ENCODE measurements at places on chromosomes 2 and 18.

- no peaks in the 10 kb centered on the region for H3K27me3 ChIP-seq
- H3K36me3 ChIP-seq, result no peaks in the 10 kb centered on the region
- H3K4me1 ChIP-seq, result no peaks in the 10 kb centered on the region
- no peak overlapping the region for H3K4me3 ChIP-seq
- DNase-seq, result no peak
Observed at GRCh38 chr18:37508207-37508606, 57.4 kb downstream of the CELF4 start.

DNA sequence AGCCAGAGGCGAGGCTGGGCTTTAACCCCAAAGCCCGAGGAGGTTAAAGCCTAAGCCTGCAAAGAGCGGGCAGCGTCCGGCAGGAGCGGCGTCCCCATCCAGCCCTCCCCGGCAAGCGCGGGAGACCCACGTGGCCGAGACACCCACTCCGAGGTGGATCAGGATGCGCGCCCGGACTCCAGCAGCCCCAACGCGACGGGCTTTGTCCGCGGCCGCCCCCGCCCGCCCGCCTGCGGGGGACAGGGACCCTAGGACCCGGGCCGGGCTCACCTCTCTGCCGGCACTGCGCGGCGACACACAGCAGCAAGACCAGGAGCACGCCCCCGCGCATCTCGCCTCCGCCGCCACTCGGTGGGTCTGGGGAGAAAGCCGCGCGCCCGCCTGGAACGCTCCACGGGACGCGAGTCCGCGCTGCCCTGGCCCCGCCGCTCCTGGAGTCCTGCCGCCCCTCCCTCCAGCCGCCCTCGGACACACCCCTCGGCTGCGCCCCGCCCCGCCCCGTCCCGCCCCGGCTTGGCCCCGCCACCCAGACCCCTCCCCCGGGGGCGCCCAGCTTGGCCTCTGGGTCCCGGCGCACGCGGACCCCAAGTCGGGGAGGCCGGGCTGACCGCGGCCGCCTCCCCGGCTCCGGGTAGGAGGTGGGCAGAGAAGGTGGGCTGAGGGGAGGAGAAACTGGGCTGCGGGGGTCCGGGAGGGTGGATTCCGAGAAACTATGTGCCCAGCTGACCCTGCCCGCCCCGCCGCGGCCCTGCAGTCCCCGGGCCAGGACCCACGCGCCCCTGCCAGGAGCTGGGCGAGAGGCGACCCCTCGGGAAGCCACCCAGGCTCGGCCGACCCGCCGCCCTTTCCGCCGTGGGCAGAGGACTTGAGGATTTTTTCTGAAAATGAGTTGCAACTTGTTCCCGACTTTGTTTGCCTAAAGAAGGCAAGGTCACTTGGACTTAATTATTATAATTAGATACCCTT, at the start of gene LAMA1:
TSS of gene LAMA1 (minus strand) at position 408 of the 966 bp plus-strand sequence. CDS start at position 331, 77 bp downstream.
- no peak within 1 kb of the TSS for H3K27ac ChIP-seq
- H3K36me3 ChIP-seq, result no peaks in the 10 kb centered on the region
- H3K27me3 ChIP-seq, result peaks cover 27% of the 10 kb centered on the region
- DNase-seq, result no peak

GRCh38 chr18:24611075-24611474, 150.6 kb downstream of the HRH4 start:
- peaks cover 2% of the 10 kb centered on the region for H3K27me3 ChIP-seq
- no peaks in the 10 kb centered on the region for H3K4me1 ChIP-seq
- no peaks in the 10 kb centered on the region for H3K36me3 ChIP-seq
- no peak for DNase-seq

GRCh38 chr2:232604535-232604934, 28.9 kb upstream of the EFHD1 start:
- DNase-seq, result no peak
- H3K36me3 ChIP-seq, result no peaks in the 10 kb centered on the region
- no peak overlapping the region for H3K27ac ChIP-seq
- H3K27me3 ChIP-seq, result peaks cover 17% of the 10 kb centered on the region
- peaks cover 9% of the 10 kb centered on the region for H3K4me1 ChIP-seq
- H3K4me3 ChIP-seq, result no peak overlapping the region

GRCh38 chr18:22681908-22682307, 251.2 kb upstream of the RBBP8 start:
- no peaks in the 10 kb centered on the region for H3K36me3 ChIP-seq
- no peaks in the 10 kb centered on the region for H3K27me3 ChIP-seq
- H3K27ac ChIP-seq, result no peak overlapping the region
- no peak overlapping the region for H3K4me3 ChIP-seq
- DNase-seq, result no peak
- no peaks in the 10 kb centered on the region for H3K4me1 ChIP-seq

GRCh38 chr2:43818761-43819160, 19.9 kb downstream of the ABCG5 start:
- no peak for DNase-seq
- H3K27me3 ChIP-seq, result no peaks in the 10 kb centered on the region
- H3K27ac ChIP-seq, result peak overlapping the region; percentile 24
- H3K36me3 ChIP-seq, result peaks cover 8% of the 10 kb centered on the region

DNA sequence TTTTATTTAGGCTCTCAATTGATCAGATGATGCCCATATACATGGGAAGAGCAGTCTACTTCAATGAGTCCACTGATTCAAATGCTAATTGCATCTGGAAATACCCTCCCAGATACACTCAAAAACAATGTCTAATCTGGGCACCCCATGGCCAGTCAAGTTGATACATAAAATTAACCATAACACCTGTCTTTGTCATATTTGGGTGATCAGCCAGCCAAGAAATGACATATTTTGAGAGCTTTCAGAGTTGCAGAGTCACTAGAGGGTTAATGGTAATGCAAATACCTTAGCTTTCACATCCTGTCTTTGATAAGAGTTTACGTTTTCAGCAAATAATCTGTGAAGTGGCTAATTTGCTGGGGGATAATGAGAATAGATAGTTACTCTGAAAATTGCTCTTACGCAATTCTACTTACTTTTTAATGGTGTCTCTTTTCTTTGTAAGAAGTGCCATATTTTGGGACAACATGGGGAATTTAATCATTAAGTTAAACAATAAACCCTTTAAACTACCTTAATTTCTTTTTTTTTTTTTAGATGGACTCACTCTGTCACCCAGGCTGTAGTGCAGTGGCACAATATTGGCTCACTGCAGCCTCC, 49.1 kb downstream of the CCDC195 start:
- no peak overlapping the region for H3K27ac ChIP-seq
- peaks cover 2% of the 10 kb centered on the region for H3K4me1 ChIP-seq
- H3K36me3 ChIP-seq, result no peaks in the 10 kb centered on the region
- H3K27me3 ChIP-seq, result peaks cover 3% of the 10 kb centered on the region
- H3K4me3 ChIP-seq, result no peak overlapping the region
- DNase-seq, result no peak

DNA sequence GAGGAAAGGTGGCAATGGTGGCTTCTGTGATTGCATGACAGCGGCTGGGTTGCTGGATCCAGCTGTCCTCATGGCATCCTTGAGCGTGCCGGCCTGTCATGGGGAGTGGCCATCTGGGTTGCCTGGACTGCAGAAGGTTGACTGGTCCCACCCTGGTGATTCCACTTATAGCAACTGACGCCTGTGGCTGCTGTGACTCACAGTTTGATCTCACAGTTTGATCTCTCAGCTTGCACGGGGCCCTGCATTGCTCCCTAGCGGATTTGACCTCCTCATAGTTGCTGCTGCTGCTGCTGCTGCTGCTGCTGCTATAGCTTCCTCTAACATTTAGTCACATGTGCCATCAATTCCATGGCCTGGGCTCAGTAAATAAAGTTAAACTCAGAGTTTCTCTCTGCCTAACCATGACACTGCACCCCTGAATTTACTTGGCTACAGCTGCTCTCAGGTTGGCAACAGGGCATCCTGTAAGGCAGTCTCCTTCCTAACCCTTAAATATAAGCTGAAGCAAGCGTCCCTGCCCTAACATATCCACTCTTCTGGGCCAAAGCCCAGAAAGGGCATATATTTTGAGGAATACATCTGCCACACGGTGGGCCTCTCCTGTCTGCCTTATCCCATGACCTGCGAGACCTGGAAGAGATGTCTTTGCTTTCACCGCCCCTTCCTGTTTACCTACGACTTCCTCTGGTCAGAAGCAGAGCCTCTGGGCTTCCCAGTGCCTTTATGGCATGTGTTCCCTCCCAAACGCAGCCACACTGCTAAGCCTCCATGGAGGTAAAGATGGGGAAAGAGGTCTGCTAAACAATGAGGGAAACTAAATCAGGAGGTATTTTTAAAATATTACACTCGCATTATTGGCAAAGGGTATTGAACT, 37.8 kb upstream of the CCDC150 start:
- no peaks in the 10 kb centered on the region for H3K4me1 ChIP-seq
- DNase-seq, result no peak
- H3K36me3 ChIP-seq, result no peaks in the 10 kb centered on the region
- H3K27me3 ChIP-seq, result peaks cover 29% of the 10 kb centered on the region

GRCh38 chr2:141766225-141766624, 364.6 kb downstream of the LRP1B start:
- no peak overlapping the region for H3K4me3 ChIP-seq
- DNase-seq, result no peak
- H3K4me1 ChIP-seq, result no peaks in the 10 kb centered on the region
- H3K36me3 ChIP-seq, result no peaks in the 10 kb centered on the region
- no peaks in the 10 kb centered on the region for H3K27me3 ChIP-seq
- H3K27ac ChIP-seq, result no peak overlapping the region

DNA sequence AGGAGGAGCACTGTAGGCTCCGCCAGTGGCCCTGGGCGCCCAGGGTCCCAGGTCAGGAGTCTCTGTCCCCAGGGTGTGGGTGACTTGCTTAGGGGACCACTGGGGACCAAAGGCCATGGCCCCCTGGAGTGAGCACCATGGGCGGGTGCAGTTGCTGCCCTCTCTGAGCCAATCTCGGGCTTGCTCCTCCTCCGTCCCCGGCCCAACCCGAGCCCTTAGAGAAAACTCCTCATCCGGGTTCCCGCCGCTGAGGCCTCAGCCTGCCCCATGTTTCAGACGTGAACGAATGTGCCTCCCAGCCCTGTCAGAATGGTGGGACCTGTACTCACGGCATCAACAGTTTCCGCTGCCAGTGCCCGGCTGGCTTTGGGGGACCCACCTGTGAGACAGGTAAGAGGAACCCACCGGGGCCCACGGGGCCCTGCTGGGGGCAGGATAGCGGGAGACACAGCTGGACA, 38.6 kb downstream of the SNED1 start:
- no peaks in the 10 kb centered on the region for H3K36me3 ChIP-seq
- peaks cover 18% of the 10 kb centered on the region for H3K4me1 ChIP-seq
- H3K27me3 ChIP-seq, result no peaks in the 10 kb centered on the region
- DNase-seq, result no peak
- no peak overlapping the region for H3K27ac ChIP-seq
- peak overlapping the region; percentile 68 for H3K4me3 ChIP-seq

- H3K4me1 ChIP-seq, result no peaks in the 10 kb centered on the region
- DNase-seq, result no peak
- no peaks in the 10 kb centered on the region for H3K36me3 ChIP-seq
- no peak overlapping the region for H3K27ac ChIP-seq
- no peak overlapping the region for H3K4me3 ChIP-seq
- H3K27me3 ChIP-seq, result no peaks in the 10 kb centered on the region
Observed at GRCh38 chr18:37861981-37862380, 296.4 kb upstream of the CELF4 start.

DNA sequence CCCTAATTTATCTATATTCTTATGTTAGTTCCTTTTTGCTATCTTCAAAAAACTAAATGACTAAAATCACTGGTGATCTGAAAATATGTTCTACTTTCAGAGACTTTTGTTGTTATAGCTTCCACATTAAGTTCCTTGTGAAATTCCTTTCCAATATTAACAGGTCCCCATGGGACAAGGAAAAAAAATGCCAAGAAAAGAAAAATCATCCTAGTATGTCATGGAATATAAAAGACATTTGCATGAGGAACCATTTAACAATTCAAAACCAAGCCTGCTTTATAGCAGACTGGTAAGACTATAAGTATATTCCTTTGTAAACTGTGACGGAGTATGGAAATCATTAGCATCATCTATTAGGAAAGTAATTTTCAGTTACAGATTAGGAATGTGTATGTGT, 48.1 kb downstream of the COBLL1 start:
- H3K36me3 ChIP-seq, result no peaks in the 10 kb centered on the region
- DNase-seq, result no peak
- no peak overlapping the region for H3K27ac ChIP-seq
- peaks cover 2% of the 10 kb centered on the region for H3K4me1 ChIP-seq
- no peaks in the 10 kb centered on the region for H3K27me3 ChIP-seq

- no peak overlapping the region for H3K27ac ChIP-seq
- no peak overlapping the region for H3K4me3 ChIP-seq
- H3K4me1 ChIP-seq, result no peaks in the 10 kb centered on the region
- peaks cover 24% of the 10 kb centered on the region for H3K27me3 ChIP-seq
Observed at GRCh38 chr2:234512884-234513669, 16.2 kb upstream of the ARL4C start.

- H3K27me3 ChIP-seq, result peaks cover 29% of the 10 kb centered on the region
- no peaks in the 10 kb centered on the region for H3K36me3 ChIP-seq
- no peak overlapping the region for H3K4me3 ChIP-seq
- DNase-seq, result no peak
Observed at GRCh38 chr2:237955640-237956401, 11.0 kb upstream of the UBE2F start.

- no peaks in the 10 kb centered on the region for H3K27me3 ChIP-seq
- H3K4me1 ChIP-seq, result peaks cover 15% of the 10 kb centered on the region
- no peaks in the 10 kb centered on the region for H3K36me3 ChIP-seq
- no peak for DNase-seq
- H3K27ac ChIP-seq, result no peak overlapping the region
- no peak overlapping the region for H3K4me3 ChIP-seq
Observed at GRCh38 chr2:62042944-62043343, 137.5 kb downstream of the COMMD1 start.

- H3K36me3 ChIP-seq, result no peaks in the 10 kb centered on the region
- H3K4me3 ChIP-seq, result no peak overlapping the region
- DNase-seq, result no peak
Observed at GRCh38 chr2:134216152-134216829, 37.6 kb upstream of the MGAT5 start.

GRCh38 chr2:20432714-20433113, 14.2 kb upstream of the RHOB start:
- H3K27ac ChIP-seq, result no peak overlapping the region
- H3K27me3 ChIP-seq, result peaks cover 25% of the 10 kb centered on the region
- H3K36me3 ChIP-seq, result no peaks in the 10 kb centered on the region
- DNase-seq, result no peak
- H3K4me3 ChIP-seq, result no peak overlapping the region

DNA sequence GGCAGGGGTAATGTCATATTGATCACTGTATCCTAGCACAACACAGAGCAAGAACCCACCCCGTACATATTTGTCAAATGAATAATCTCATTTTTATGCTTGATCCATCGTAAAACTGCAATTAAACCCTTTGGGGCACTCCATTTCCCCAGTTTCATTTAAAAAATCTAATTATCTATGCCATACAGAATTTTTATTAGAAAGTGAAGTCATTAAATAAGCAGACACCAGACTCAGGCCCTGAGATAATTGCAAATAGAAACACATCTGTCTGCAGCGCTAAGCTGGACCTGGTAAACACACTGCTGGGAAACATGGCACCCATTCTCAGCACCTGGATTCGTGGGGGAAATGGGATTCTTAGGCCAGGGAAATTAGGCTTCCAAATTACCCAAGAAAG, 5.1 kb downstream of the CYRIA start:
- peaks cover 20% of the 10 kb centered on the region for H3K4me1 ChIP-seq
- H3K4me3 ChIP-seq, result no peak overlapping the region
- H3K36me3 ChIP-seq, result no peaks in the 10 kb centered on the region
- DNase-seq, result no peak
